ENCODE measurements at places on chromosomes 1 and 21.

- ATAC-seq: peak; percentile 26
These were observed 19.7 kb upstream of the GALNT2 start for GRCh38 chr1:230047114-230047865.

- ATAC-seq: no peak
These were observed 19.4 kb upstream of the MAGI3 start for GRCh38 chr1:113370868-113371267.

- ATAC-seq: no peak
These were observed 5.5 kb downstream of the C2CD2 start for GRCh38 chr21:41948078-41948895.

DNA sequence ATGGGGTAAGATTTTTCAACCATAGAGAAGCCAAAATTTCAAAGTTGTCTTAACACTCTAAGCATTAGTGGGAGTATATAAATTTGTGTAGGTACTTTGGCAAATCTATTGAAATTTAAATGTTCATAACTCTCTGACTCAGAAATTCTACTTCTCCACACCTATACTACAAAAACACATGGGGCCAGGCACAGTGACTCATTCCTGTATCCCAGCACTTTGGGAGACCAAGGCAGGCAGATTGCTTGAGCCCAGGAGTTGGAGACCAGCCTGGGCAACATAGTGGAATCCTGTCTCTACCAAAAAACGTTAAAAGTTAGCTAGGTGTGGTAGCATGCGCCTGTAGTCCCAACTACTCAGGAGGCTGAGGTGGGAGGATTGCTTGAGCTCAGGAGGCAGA lies 41.3 kb upstream of the RAVER2 start:
- ATAC-seq: peak; percentile 25

GRCh38 chr21:16773206-16773605 lies 739.6 kb upstream of the CXADR start:
- no peak for ATAC-seq

- ATAC-seq: no peak
These were observed 5.1 kb downstream of the APOBEC4 start for GRCh38 chr1:183648042-183648441.

DNA sequence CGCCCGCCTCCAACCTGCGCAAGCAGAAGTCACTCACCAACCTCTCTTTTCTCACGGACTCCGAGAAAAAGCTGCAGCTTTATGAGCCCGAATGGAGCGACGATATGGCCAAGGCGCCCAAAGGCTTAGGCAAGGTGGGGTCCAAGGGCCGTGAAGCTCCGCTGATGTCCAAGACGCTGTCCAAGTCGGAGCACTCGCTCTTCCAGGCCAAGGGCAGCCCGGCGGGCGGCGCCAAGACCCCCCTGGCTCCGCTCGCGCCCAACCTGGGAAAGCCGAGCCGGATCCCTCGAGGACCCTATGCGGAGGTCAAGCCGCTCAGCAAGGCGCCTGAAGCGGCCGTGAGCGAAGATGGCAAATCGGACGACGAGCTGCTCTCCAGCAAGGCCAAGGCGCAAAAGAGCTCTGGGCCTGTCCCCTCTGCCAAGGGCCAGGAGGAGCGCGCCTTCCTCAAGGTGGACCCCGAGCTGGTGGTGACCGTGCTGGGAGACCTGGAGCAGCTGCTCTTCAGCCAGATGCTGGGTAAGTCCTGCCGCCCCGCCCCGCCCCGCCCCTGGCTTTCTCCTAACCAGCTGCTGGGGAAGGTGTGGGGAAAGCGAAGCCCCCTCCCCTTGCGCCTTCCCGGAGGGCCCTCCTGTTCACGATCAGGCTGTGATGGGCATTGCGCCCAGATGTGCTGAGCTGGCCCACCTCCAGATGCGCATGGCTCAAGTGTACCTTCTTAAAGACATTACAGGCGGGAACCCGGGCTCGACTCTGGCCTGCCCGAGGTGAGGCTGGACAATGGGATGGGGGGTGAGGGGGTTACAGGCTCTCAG lies 110.2 kb downstream of the NAV1 start:
- ATAC-seq: peak; percentile 2

- ATAC-seq: no peak
These were observed 4.8 kb downstream of the TSNAX start for GRCh38 chr1:231533240-231533639.

GRCh38 chr1:3384407-3384806 lies 70.1 kb upstream of the ARHGEF16 start:
- no peak for ATAC-seq

DNA sequence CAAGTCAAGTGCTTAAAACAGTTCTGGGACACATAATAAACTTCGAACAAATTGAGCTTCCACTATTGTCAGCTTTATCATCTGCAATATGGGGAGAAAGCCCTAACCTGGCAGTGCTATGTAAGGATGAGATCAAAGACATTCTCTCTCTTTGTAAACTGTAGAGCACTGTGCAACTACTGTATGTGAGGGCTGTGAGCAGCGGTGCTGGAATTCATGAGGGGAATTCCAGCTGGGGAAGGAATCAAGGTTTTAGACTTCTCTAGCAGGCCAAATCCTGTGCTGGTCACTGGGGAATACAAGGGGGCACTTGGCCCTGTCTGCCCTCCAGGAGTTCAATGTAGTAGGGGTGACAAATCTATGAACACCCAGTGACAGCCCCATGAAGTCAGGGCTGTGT lies 9.3 kb downstream of the FAM151A start:
- no peak for ATAC-seq

DNA sequence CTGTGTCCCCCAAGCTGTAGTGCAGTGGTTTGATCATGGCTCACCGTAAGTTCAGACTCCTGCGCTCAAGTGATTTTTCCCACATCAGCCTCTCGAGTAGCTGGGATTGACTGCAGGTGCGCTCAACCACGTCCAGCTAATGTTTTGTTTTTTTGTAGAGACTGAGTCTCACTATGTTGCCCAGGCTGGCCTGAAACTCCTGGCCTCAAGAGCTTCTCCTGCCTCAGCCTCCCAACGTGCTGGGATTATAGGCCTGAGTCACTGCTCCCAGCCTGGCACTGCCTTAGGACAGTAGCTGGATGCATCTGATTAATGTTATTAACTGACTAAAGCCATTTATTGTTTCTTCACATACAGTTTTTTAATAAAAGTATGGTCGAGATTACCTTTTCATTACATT lies 40.2 kb downstream of the RNF11 start:
- peak; percentile 83 for ATAC-seq

DNA sequence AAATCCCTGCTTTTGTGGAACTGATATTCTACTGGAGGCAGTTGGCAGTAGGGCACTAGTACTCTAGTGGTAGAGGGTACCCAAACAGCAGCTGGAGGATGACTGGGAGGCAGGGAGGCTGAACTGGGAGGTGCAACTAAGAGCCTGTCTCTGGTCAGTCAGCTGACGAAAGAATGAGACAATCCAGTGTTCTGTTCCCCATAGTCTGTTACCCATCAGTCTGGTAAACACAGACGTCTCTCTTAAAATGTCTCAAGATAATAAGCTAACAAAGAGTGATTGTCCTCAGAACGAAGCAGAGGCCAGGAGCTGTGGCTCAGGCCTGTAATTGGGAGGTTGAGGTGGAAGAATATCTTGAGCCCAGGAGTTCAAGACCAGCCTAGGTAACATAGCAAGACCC lies 30.4 kb downstream of the TFAP2E start:
- no peak for ATAC-seq

GRCh38 chr21:38202811-38203210 lies 54.0 kb upstream of the KCNJ15 start:
- no peak for ATAC-seq

DNA sequence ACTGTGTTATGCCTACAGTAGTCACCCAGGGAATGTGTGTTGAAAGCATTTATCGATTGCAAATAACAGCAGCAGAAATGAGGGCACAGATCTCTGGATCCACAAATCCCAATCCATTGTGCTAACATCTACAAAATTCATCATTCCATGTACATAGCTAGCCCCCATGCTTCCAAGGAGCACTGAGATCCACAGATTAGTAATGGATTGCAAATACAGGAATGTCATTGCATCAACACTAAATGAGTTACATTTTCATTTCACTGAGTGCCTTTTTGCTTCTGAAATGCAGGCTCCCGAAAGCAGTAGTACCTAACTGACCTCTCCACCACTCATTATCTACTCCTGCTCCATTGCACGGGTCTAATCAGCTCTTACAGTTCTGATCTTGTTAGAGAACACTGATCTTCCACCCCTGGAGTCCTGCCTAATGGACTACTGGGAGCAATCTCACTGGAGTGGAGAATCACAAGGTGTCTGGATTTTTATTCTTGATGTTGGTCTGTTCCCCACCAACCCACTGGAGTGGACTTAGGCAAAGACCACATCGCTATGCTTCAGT lies 30.5 kb downstream of the ASTN1 start:
- ATAC-seq: no peak

DNA sequence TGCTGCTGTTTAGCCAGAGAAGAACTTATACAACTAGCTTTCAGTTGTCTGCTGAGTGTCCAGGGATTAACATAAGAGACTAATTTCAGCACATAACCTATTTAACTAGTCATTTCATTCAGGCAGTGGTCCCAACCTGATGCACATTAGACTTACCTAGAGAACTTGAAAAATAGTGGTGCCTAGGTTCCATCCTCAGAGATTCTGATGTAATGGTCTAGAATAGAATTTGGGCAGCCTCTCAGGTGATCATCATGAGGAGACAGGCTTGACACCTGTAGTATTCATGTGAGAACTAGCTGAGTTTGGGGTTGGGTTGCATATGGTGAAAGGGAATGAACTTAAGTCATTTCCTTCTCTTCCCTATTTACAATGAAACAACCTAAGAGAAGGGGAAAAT lies 24.8 kb downstream of the CNST start:
- ATAC-seq: no peak

DNA sequence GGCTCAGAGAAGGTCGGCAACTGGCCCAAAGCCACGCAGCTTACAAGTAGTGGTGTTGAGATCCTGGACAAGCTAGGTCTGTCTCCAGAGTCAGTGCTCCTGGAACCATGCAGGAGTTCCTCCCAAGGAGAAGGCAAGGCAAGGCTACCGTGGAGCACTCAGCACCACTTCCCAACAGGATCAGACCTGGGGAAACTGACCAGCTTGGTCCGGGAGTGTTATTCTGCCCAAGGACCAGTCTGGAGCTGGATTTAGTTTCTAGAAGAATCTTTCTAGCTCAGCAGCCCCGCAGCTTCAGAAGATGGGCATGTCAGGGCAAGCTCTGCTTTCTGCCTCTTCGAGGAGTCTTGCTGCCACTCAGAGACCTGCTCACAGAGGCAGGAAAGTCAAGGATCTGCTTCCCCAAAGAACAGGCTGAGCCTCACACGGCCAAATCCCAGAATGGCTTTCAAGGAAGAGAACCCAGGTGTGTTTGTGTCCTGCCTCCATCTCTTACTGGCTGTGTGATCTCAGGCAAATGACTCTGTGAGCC lies 302.8 kb downstream of the MATN1 start:
- peak; percentile 35 for ATAC-seq

DNA sequence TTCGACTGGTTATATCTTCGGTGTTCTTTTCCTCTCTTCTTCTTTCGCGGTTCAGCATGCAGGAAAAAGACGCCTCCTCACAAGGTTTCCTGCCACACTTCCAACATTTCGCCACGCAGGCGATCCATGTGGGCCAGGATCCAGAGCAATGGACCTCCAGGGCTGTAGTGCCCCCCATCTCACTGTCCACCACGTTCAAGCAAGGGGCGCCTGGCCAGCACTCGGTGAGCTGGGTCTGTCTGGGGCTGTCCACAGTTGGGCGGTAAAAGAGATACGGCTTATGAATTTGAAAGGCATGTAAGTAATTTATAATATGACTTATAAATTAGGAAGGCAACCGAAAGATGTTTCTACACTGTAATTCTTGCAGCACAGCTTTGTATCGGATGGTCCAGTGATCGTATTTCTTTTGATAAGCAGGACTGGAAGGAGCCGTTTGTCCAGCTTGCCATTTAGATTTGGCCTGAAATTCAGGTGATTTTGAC lies 334 bp downstream of the CTH start:
- peak; percentile 41 for ATAC-seq

DNA sequence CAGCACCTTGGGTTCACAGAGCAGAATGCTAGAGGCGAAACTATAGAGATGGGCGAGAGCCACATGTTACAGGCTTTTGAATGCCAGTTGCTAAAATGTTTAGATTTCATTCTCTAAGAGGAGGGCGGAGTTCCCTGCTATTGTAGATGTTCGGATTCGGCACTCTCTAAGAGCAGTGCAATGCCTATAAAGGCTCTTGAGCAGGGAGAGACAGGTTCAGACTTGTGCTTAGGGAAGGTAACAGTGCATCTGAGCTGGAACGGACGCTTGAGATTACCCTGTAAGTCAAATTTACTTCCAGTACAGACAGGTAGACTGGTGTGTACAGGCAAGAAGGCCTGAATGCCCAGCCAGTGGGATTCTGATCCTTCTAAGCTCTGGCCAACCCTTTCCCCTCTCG lies 15.3 kb downstream of the LURAP1 start:
- ATAC-seq: peak; percentile 96

- no peak for ATAC-seq
These were observed 92.1 kb downstream of the TGFBR3 start for GRCh38 chr1:91793877-91794276.

- ATAC-seq: no peak
These were observed 73.9 kb downstream of the SNRPE start for GRCh38 chr1:203935321-203935720.

GRCh38 chr1:25704267-25704691 lies 87.7 kb downstream of the MAN1C1 start:
- ATAC-seq: no peak

- ATAC-seq: no peak
These were observed 149.6 kb downstream of the RHOU start for GRCh38 chr1:228884615-228885566.

GRCh38 chr1:45862008-45862407 lies 58.6 kb downstream of the MAST2 start:
- ATAC-seq: no peak

GRCh38 chr1:156429313-156430060 lies 60.5 kb downstream of the RHBG start:
- ATAC-seq: no peak

DNA sequence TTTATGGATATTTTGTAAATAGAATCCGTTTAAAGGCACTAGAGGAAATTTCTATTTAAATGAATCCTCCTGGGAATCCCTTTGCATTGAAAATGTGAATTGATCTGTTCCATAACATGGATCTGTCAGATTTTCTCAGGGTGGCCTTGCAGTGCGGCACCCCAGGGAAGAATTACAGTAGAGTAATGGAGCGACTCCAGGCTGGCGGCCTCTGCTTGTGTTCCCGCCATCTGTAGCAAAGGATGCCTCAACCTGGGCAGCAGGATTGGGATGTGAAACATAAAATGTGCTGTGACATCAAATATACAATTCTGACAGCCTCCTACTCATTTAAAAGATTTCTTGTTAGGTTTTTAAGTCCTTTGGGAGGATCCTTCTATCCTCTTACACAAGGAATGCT lies 115.9 kb downstream of the RHOU start:
- no peak for ATAC-seq

- ATAC-seq: no peak
These were observed 1.6 kb downstream of the CACNA1S start for GRCh38 chr1:201110616-201111015.

DNA sequence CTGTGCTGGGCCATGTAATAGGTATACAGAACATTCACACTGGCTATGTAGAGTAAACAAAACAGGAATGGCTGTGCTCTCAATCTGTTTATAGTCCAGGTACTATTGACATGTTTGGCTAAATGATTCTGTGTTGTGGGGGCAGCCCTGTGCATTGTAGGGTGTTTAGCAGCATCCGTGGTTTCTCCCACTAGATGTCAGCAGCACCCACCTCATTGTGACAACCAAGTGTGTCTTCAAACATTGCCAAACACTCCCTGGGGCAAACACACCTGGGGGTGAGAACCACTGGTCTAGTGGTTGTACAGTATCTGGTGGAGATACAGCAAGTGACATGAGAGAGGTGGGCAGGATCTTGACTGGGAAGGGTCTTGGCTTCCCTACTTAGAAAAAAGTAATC lies 80.4 kb upstream of the SPATA6 start:
- no peak for ATAC-seq

GRCh38 chr1:171909711-171910110 lies 68.4 kb downstream of the DNM3 start:
- no peak for ATAC-seq

All from esophagus mucosa (tissue), 1 donor.